Psoas muscle (tissue), 8 donors: ENCODE measurements at places on chromosomes 7 and 10.

- H3K4me1 ChIP-seq, result no peaks in the 10 kb centered on the region
- no peak for DNase-seq
- no peak overlapping the region for H3K4me3 ChIP-seq
- peaks cover 3% of the 10 kb centered on the region for H3K27me3 ChIP-seq
Measured at GRCh38 chr7:94380264-94380663, 14.4 kb upstream of the COL1A2 start.

GRCh38 chr7:8271960-8272359, 10.0 kb upstream of the ICA1 start:
- no peaks in the 10 kb centered on the region for H3K4me1 ChIP-seq
- no peak for DNase-seq
- no peak overlapping the region for H3K27ac ChIP-seq
- H3K4me3 ChIP-seq, result no peak overlapping the region
- H3K36me3 ChIP-seq, result no peaks in the 10 kb centered on the region

DNA sequence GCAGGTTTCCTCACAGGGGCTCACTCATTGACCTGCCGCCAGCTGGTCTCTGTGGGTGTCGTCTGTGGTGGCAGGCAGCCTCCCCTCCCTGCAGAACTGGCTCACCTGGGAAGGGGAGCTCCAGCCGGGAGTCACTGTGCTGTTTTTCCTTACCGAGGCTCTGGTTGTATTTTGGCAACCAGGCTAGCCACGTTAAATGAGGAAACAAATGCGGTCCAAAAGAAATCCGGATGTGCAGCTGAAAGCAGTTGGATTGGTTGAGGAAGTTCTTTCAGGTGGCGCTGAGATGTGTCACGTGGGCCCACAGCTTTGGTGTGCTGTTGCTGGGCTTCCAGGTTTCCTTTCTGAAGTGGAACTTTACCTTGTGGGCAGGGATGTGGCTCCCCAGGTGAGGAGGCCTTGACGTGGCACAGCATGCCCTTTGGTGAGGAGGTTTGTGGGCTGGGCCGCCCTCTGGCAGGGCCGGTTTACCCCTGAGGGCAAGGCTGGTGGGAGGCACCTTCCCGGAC, 14.2 kb downstream of the MTURN start:
- H3K27me3 ChIP-seq, result no peaks in the 10 kb centered on the region
- H3K4me3 ChIP-seq, result no peak overlapping the region
- H3K27ac ChIP-seq, result no peak overlapping the region
- peaks cover 23% of the 10 kb centered on the region for H3K4me1 ChIP-seq
- DNase-seq, result no peak

DNA sequence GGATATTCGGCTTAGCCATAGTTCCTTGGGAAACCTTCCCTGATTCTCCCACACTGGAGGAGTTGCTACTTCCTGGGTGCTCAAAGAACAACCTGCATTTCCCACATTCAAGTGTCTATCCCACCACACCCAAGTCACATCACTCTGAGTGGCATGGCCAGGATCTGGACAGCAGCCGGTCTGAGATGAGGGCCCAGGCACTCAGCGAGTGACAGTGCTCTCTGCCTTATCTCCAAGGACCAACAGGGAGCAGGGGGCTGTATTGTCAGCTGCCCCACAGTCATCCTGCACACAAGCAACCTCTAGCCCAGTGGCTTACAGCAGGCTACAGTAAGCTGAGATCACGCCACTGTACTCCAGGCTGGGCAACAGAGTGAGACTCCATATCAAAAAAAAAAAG, 16.1 kb upstream of the SLC18A3 start:
- no peak overlapping the region for H3K27ac ChIP-seq
- H3K27me3 ChIP-seq, result no peaks in the 10 kb centered on the region
- DNase-seq, result no peak
- H3K36me3 ChIP-seq, result no peaks in the 10 kb centered on the region
- H3K4me1 ChIP-seq, result no peaks in the 10 kb centered on the region
- no peak overlapping the region for H3K4me3 ChIP-seq

GRCh38 chr7:124101173-124101768, 68.4 kb upstream of the TMEM229A start:
- no peaks in the 10 kb centered on the region for H3K4me1 ChIP-seq
- H3K27me3 ChIP-seq, result no peaks in the 10 kb centered on the region
- DNase-seq, result no peak
- H3K36me3 ChIP-seq, result no peaks in the 10 kb centered on the region
- no peak overlapping the region for H3K4me3 ChIP-seq

- H3K27ac ChIP-seq, result no peak overlapping the region
- DNase-seq, result no peak
- no peaks in the 10 kb centered on the region for H3K36me3 ChIP-seq
- H3K27me3 ChIP-seq, result no peaks in the 10 kb centered on the region
- H3K4me3 ChIP-seq, result no peak overlapping the region
- H3K4me1 ChIP-seq, result no peaks in the 10 kb centered on the region
Measured at GRCh38 chr7:115953592-115954255, 76.8 kb downstream of the TFEC start.

- DNase-seq, result no peak
- peaks cover 3% of the 10 kb centered on the region for H3K36me3 ChIP-seq
- peaks cover 6% of the 10 kb centered on the region for H3K4me1 ChIP-seq
- H3K27ac ChIP-seq, result no peak overlapping the region
Measured at GRCh38 chr7:50446542-50446960, 3.6 kb downstream of the FIGNL1 start.

- no peaks in the 10 kb centered on the region for H3K36me3 ChIP-seq
- no peak overlapping the region for H3K4me3 ChIP-seq
- no peaks in the 10 kb centered on the region for H3K27me3 ChIP-seq
Measured at GRCh38 chr7:101746314-101746713, 71.1 kb upstream of the CUX1 start.

DNA sequence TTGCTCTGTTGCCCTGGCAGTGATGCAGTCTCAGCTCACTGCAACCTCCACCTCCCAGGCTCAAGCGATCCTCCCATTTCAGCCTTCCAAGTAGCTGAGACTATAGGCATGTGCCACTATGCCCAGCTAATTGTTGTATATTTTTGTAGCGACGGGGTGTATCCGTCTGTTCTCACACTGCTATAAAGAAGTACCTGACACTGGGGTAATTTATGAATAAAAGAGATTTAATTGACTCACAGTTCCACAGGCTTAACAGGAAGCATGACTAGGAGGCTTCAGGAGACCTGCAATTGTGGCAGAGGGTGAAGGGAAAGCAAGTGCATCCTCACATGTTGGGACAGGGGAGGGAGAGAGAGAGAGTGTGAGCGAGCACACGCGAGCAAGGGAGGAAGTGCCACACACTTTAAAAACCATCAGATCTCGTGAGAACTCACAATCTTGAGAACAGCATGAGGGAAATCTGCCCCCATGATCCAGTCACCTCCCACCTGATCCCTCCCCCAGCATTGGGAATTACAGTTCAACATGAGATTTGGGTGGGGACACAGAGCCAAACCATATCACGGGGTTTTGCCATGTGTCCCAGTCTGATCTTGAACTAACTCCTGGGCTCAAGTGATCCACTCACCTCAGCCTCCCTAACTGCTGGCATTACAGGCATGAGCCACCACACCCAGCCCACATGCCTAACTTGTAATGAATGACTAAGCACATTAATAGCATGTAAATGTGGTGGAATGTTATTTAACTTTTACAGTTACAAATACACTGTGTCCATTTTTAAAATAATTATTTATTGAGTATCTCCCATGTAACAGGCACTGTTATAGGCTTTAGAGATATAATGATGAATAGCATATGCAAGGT, 65.5 kb downstream of the RALA start:
- no peak for DNase-seq
- H3K27me3 ChIP-seq, result no peaks in the 10 kb centered on the region
- H3K4me1 ChIP-seq, result no peaks in the 10 kb centered on the region
- no peak overlapping the region for H3K4me3 ChIP-seq

- H3K4me1 ChIP-seq, result no peaks in the 10 kb centered on the region
- H3K36me3 ChIP-seq, result no peaks in the 10 kb centered on the region
- no peak overlapping the region for H3K4me3 ChIP-seq
- H3K27me3 ChIP-seq, result no peaks in the 10 kb centered on the region
- DNase-seq, result no peak
Measured at GRCh38 chr10:59625721-59626522, 83.7 kb downstream of the SLC16A9 start.

GRCh38 chr10:89975771-89976170, 274.4 kb downstream of the KIF20B start:
- H3K27me3 ChIP-seq, result peaks cover 3% of the 10 kb centered on the region
- no peak for DNase-seq
- H3K27ac ChIP-seq, result no peak overlapping the region
- H3K4me3 ChIP-seq, result no peak overlapping the region
- H3K36me3 ChIP-seq, result no peaks in the 10 kb centered on the region
- no peaks in the 10 kb centered on the region for H3K4me1 ChIP-seq

GRCh38 chr10:18179891-18180290, 39.7 kb downstream of the CACNB2 start:
- peaks cover 7% of the 10 kb centered on the region for H3K4me1 ChIP-seq
- H3K27ac ChIP-seq, result no peak overlapping the region
- no peaks in the 10 kb centered on the region for H3K27me3 ChIP-seq
- no peak for DNase-seq
- H3K36me3 ChIP-seq, result no peaks in the 10 kb centered on the region
- no peak overlapping the region for H3K4me3 ChIP-seq

- no peaks in the 10 kb centered on the region for H3K4me1 ChIP-seq
- no peak for DNase-seq
- H3K27me3 ChIP-seq, result no peaks in the 10 kb centered on the region
- H3K27ac ChIP-seq, result no peak overlapping the region
- H3K36me3 ChIP-seq, result no peaks in the 10 kb centered on the region
- no peak overlapping the region for H3K4me3 ChIP-seq
Measured at GRCh38 chr7:103113164-103113563, 35.7 kb downstream of the NAPEPLD start.

DNA sequence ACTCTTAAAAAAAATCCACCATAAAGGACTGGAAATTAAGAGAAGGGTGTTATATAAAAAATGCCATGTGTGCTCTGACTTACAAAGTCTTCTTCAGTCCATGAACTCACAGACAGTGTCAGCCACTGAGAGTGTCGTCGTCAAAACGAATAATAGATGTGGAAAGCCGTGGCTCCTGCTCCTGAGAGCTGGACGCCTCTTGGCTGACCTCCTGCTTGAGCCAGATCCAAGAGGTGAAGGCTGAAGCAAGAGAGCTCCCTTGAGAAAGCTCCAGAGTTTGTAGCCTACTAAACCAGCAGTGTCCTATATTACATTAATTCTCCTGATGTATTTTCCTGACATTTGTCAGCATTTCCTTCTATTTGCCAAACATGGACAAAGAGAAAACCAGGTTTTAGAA, 234.3 kb upstream of the C7orf33 start:
- H3K4me1 ChIP-seq, result no peaks in the 10 kb centered on the region
- no peaks in the 10 kb centered on the region for H3K36me3 ChIP-seq
- H3K27ac ChIP-seq, result no peak overlapping the region
- DNase-seq, result peak; percentile 54
- no peak overlapping the region for H3K4me3 ChIP-seq
- H3K27me3 ChIP-seq, result peaks cover under 1% of the 10 kb centered on the region

DNA sequence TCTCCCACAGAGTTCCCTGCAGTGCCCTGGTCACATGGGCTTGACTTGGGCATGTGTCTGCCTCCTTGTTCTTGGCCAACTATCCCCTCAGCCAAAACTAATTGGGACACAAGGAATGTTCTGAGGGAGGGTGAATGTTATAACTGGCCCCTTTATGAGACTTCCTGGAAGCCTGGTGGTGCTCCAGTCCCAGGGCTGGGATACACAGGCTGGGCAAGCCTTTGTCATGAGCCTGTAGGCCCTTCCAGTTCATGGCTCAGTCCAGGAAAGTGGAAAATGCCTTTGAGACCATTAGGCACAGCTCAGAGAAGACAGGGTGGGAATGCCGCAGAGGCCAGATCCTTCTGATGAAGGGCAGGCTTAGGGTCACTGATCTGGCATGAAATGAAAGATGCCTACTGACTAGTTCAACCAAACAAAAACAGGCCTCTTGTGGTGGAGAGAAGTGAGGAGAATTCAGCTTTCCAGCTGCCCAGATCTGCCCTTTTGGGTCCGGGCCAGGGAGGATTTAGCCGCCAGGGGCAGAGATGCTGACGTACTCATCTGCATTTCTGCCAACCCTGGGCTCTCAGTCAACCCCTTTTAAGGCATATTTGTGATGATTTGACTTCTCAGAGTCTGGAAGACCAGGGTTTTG, 961.5 kb downstream of the KCNMA1 start:
- DNase-seq, result peak; percentile 54
- H3K27me3 ChIP-seq, result no peaks in the 10 kb centered on the region
- H3K27ac ChIP-seq, result peak overlapping the region; percentile 21

GRCh38 chr7:45665172-45665571, 91.0 kb downstream of the ADCY1 start:
- peak; percentile 14 for DNase-seq
- H3K36me3 ChIP-seq, result no peaks in the 10 kb centered on the region
- H3K4me3 ChIP-seq, result no peak overlapping the region
- no peaks in the 10 kb centered on the region for H3K4me1 ChIP-seq
- H3K27me3 ChIP-seq, result no peaks in the 10 kb centered on the region

DNA sequence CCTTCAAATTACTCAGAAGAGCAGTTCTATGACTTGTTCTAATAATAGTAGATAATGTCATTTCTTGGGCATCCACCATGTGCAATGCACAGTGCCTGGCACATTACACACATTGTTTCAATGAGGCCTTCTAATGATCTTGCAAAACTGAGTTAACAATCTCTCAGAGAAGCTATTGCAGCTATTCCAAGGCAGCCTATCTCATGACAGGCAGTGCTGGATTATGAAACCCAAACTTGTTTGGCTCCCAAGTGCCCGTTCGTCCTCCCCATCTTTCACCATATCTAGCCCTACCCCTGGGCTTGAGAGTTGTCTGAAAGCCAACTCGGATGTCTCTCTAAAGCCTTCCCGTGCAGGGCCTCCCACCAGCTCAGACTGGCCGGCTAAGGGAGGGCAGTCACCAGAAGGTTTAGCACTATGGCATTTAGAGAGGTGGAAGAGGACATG, 405.1 kb downstream of the PLXNA4 start:
- DNase-seq, result no peak
- no peaks in the 10 kb centered on the region for H3K36me3 ChIP-seq
- no peaks in the 10 kb centered on the region for H3K27me3 ChIP-seq
- no peak overlapping the region for H3K27ac ChIP-seq
- H3K4me3 ChIP-seq, result no peak overlapping the region

GRCh38 chr10:131532745-131533341, 221.3 kb upstream of the TCERG1L start:
- no peaks in the 10 kb centered on the region for H3K36me3 ChIP-seq
- H3K27ac ChIP-seq, result no peak overlapping the region
- no peak for DNase-seq
- H3K4me1 ChIP-seq, result no peaks in the 10 kb centered on the region
- H3K4me3 ChIP-seq, result no peak overlapping the region

DNA sequence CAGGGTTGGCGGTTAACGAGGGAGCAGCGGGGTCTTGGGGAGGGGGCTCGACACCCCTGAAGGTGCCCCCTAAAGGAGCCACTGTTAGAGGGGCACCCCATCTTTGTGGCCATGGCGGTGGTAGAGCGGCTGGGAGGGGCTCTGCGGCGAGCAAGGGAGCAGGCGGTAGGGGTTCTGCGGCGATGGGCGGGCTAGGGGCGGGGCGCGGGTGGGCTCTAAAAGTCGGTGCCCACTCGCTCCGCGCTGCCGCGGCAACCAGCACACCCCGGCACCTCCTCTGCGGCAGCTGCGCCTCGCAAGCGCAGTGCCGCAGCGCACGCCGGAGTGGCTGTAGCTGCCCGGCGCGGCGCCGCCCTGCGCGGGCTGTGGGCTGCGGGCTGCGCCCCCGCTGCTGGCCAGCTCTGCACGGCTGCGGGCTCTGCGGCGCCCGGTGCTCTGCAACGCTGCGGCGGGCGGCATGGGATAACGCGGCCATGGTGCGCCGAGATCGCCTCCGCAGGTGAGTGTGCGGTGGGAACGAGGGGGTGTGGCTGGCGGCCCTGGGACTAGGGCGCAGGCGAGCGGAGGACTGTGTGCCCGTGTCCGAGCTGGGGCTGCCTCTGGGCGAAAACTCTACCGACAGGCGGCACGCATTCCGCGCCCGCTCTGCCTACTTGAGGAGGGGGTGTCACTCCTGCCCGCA, at the start of gene MEST:
Gene MEST (plus strand): TSS at position 245 of the 682 bp plus-strand sequence. CDS start 229 bp downstream, at position 474.
- H3K36me3 ChIP-seq, result no peaks in the 10 kb centered on the region
- peak within 1 kb of the TSS; percentile 61 for H3K4me3 ChIP-seq
- peaks cover 50% of the 10 kb centered on the region for H3K27me3 ChIP-seq
- H3K4me1 ChIP-seq, result no peaks in the 10 kb centered on the region
- DNase-seq, result no peak
